ENCODE measurements at places on chromosomes 4 and X.

GRCh38 chrX:17697191-17697590 lies 40.1 kb upstream of the SCML1 start:
- DNase-seq = no peak

GRCh38 chrX:51336584-51336983 lies 4.0 kb downstream of the NUDT10 start:
- DNase-seq = peak; percentile 28

DNA sequence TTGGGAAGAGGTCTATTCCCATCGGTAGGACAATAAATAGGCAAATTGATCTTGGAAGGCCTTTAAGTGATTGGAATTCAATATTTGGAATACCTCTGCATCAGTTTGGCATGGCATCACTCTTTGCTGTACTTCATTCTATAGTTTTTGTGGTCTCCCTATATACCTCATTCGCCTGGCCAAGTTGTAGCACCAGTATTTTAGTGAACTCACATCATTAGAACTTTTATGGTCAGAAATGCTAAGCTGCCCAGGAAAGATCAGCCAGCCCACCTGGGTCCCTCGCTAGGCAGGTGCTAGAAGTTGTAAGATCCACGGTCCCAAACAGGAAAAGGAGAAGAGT lies 40.3 kb downstream of the ZCCHC13 start:
- no peak for DNase-seq

DNA sequence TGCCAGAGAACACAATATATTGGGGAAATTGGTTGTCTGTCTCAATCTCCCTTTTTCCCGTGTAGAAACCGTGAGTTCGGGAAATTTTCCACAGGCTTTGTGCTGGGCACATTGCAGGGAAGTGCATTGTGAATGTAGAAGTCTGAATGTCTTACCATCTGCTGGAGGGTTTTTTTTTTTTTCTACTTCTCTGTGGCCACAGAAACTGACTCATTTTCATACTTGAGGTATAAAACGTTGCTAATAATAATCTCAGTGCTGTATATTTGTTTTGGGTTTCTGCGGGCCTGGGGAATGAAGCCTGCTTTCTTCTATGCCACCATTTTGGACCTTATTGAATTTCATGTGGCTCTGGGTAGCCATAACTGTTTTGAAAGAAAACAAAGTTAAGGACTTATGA lies 1001.2 kb downstream of the STIM2 start:
- no peak for DNase-seq

DNA sequence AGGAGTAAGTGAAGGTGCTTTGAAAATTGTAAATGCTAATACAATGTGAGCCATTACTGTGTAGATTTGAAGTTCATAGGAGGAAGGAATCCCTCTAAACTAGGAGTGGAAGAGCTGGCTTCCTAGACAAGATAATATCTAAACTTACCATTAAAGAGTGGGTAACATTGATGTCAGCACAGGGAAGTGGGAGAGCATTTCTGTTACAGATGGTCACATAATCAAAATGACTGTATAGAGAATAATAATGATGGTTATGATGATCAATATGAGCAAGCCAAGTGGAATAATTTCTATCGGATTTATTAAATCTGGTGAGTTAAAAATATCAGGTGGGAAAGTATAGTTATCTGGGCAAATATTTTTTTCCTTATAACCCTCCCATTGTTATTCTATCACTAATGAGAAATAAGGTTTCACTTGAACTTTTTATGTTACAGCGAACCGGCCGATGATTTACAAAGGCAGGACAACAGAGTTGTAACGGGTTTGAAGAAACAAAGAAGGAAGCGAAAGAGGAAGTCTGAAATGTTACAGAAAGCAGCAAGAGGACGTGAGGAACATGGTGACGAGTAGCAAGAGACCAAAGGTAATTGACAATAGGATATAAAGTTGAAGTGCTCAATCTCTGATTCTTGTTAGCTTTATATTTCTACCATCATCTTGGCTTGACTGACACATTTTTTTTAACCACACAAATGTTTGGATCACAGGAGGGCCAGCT lies 43.5 kb downstream of the FMR1NB start:
- DNase-seq = no peak

- no peak for DNase-seq
These were observed 2.3 kb downstream of the VEGFC start for GRCh38 chr4:176790398-176790797.

DNA sequence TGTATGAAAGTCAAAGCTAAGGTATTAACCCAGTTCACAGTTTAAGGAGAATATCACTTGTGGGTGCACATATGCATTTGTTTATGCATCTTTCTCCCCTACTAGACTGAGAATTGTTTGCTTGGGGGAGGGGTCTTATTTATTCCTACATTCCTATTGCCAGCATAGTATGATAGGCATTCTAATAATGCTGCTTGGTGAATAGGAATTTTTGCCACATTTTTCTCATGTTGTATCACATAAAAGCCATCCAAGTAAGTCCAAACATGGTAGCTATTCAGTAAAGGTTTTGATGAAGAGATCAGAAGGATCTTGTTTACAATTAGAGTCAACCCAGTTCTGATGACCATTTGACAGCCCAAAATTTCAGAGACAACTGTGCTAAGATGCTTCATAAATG lies 48.6 kb downstream of the ASB9 start:
- DNase-seq = no peak

GRCh38 chr4:76022031-76022430 lies 1.3 kb downstream of the CXCL10 start:
- no peak for DNase-seq

DNA sequence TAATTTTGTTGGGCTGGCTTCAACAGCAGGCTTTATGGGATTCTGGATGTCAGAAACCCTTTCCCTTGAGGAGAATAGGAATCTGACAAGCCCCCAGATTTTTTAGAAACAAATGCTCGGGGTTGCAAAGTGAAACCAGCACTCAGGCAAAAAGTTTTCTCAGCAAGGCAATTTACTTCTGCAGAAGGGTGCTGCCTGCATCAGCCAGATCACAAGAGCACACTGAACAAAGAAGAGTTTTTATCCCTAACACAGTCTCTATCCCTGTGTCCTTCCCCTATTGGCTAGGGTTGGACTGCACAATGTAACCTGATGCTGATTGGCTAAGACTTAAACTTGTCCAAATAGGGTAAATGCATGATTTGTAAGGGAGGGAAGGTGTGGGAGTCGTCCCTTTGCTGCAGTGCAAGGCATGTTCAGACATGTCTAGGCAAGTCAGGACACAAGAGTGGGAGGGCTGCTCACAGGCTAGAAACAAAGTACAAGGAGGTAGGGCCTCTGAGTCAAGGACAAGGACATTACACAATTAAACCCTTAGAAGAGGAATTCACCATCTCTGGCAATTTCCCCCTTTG lies 175.8 kb downstream of the CCNG2 start:
- DNase-seq = no peak

DNA sequence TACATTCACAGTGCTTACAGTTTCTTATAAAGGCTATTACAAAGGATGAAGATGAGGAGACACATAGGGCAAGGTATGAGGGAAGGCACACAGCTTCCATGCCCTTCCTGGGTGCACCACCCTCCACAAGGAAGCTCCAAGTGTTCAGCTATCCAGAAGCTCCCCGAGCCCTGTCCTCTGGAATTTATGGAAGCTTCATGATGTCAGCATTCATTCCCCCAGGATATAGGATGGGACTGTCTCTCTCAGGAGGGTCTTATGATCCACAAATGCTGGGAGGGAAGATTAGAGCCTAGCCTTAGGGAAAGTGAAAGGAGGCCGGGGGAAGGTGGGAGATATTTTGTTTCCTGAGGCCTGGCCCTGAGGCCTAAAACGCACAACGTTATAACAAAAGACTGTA lies 236.0 kb downstream of the ANK2 start:
- DNase-seq = no peak

- no peak for DNase-seq
These were observed 75.5 kb downstream of the CASP3 start for GRCh38 chr4:184573701-184574100.

- no peak for DNase-seq
These were observed 177.4 kb upstream of the HS3ST1 start for GRCh38 chr4:11606078-11606477.

- no peak for DNase-seq
These were observed 11.7 kb upstream of the CLDN34 start for GRCh38 chrX:9955506-9955905.

DNA sequence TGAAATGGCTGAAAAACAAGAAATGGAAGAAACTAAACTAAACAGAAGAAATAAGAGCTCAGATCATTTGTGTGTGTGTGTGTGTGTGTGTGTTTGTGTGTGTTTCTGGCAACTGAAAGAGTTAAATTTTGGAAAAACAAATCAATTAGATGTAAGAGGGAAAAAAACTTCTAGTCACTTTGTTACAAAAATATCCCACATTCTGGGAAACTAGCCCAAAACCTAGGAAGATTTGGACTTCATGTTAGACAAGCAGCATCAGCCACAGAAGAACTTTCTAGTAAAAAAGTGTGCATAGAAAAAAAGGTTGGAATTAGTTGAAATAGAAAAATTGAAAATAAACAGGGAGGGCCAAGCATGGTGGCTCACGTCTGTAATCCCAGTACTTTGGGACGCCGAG lies 111.6 kb upstream of the PRKG2 start:
- no peak for DNase-seq

GRCh38 chr4:7224001-7224400 lies 31.7 kb downstream of the SORCS2 start:
- DNase-seq = no peak

GRCh38 chrX:48548871-48549270 lies 9.4 kb downstream of the TBC1D25 start:
- no peak for DNase-seq

DNA sequence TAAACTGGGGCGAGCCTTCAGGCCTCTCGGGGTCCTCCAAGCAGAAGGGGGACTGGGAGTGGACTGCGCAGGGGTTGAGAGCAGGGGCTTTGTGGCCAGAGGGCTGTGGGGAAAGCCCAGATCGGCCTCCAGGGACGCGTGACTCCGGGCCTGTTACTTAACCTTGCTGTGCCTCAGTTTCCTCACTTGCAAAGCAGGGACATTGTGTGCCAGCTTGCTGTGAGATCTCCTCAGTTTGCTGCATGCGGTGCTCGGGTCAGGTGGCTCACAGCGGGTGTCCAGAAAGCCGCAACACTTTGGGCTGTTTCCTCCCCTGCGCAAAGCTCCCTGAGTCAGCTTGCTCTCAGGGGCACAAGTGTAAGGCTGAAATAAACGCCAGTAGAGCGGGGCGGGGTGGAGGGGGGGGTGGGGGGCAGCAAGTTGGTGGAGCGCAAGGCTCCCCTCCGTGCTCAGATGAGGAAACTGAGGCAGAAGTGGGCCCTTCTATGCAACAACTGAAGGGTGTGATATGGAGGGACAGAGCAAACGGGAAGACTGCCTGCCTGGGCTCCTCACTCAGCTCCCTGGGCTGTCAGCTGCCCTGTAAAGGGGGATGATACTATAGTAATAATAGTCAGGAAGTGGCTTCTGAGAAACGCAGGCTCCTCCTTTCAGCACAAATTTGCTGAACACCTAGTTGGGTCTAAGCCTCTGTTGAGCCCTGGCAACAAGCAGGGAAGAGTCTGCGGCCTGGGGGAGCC lies 101.0 kb downstream of the HMX1 start:
- no peak for DNase-seq

- DNase-seq = no peak
These were observed 65.6 kb downstream of the JAKMIP1 start for GRCh38 chr4:6134612-6135220.

DNA sequence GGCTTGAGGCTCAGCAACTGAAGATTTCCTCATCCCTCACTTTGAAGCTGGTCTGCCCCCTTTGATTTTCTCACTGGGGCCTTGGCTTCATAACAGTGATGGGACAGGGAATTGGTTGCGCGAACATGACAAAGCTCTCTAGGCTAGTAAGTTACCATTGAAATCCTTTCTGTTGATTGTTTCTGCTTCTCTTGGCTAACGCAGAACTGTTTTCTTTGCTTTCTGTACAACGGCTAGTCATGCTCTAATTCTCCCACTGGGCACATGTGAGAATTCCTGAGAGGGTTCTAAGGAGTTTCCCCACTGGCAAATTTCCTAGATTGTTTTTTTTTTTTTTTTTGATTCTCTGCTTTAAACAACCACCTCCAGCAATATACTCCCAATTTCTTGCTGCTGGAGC lies 738.6 kb downstream of the PCDH7 start:
- DNase-seq = no peak

DNA sequence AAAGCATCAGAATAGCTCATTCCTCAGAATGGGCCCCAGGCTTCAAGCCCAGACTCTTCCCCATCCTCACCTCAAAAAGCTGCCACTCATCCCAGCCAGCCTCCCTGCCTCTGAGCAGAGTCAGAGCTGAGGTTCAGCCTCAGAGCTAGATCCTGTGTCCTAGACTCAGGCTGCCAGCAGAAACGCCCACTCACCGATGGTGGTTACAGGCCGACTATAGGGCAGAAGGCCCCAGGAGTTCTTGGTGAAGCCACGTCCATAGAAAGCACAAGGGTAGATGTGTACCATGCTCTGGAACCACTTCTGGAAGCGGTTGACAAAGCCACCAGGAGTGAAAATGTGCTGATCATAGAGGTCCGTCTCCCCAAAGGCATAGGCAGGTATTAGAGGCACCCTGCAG lies 7.7 kb downstream of the AWAT2 start:
- no peak for DNase-seq

GRCh38 chr4:145436796-145437195 lies 44.9 kb upstream of the SMAD1 start:
- no peak for DNase-seq

DNA sequence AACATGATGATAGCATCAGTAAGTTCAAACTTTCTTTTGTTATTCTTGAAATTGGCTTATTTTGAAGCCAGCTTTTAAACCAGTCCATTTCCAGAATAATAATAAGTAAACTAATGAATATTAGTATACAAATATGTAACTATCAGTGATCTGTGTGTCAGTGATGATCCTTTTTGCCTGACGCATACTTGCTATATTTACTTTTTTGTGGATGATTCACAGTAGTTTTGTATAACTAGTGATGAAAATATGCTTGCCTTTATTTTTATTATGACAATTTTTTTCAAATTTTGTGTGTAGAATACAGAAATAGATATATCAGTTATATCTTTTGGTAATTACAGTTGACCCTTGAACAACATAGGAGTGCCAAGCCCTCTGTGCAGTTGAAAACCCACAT lies 49.5 kb downstream of the USP53 start:
- DNase-seq = no peak

GRCh38 chr4:10737337-10737736 lies 52.8 kb upstream of the CLNK start:
- no peak for DNase-seq

GRCh38 chr4:79362626-79363025 lies 36.8 kb upstream of the NAA11 start:
- no peak for DNase-seq

DNA sequence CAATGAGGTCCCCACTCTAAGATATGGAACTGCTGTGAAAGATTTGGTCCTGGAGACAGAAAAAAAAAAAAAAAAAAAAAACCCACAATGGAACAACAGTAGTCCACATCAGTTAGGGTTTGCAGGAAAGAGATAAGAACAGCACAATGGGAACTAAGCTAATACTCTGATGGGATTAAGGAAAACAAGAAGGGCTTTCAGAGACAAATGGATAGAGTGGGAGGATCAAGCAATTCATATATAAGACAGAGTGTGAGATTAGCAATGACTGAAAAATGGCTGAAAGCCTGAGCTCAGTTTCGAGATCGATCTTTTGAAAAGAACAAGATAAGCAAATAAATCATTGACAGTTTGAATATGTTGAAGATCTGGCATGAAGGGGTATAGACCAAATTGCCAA lies 188.4 kb upstream of the TRPC5 start:
- DNase-seq = no peak

GRCh38 chr4:158769175-158769921 lies 522 bp downstream of the FNIP2 start:
- no peak for DNase-seq

Data from NCI-H460 (cell line).